ENCODE measurements at places on chromosomes 1 and 21.

- no peak overlapping the region for H3K4me3 ChIP-seq
- H3K27ac ChIP-seq = no peak overlapping the region
- peaks cover 7% of the 10 kb centered on the region for H3K4me1 ChIP-seq
Observed at GRCh38 chr1:109630081-109630897, 10.7 kb downstream of the AMPD2 start.

- no peaks in the 10 kb centered on the region for H3K36me3 ChIP-seq
- H3K27ac ChIP-seq = no peak overlapping the region
- no peak for DNase-seq
- no peak overlapping the region for H3K4me3 ChIP-seq
- H3K4me1 ChIP-seq = no peaks in the 10 kb centered on the region
Observed at GRCh38 chr1:163072658-163073057, 3.5 kb downstream of the RGS4 start.

DNA sequence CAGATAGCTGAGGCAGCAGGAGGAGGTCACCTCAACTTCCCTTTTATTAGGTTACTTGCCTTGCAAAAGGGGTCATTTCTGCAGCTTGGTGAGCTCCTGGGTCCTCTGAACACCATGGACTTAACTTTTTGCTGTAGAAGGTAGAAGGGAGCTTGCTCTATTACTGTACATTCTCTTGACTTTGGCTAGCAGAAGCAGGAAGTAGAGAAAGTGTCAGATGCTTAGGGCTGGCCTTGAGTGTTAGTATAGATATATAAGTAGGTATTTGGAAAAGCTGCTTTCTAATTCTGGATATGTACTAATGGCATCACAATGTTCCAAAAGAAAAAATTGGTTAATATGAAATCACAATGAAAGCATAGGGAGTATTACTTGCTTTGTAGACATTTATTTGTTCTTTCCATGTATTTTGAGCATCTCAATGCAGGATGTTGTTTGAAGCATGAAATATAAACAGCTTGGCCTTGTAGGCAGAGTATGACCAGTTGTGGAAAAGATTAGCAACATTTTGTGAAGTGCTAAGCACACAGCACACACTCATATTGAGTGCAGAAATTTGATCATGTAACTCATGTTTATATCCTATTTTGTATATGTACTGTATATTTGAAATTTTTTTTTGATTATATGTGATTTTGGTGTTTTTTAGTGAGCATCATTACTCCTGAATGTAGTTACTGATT is 108.8 kb downstream of the DYRK1A start:
- no peaks in the 10 kb centered on the region for H3K27me3 ChIP-seq
- DNase-seq = no peak
- peaks cover 22% of the 10 kb centered on the region for H3K36me3 ChIP-seq
- peaks cover 24% of the 10 kb centered on the region for H3K4me1 ChIP-seq

DNA sequence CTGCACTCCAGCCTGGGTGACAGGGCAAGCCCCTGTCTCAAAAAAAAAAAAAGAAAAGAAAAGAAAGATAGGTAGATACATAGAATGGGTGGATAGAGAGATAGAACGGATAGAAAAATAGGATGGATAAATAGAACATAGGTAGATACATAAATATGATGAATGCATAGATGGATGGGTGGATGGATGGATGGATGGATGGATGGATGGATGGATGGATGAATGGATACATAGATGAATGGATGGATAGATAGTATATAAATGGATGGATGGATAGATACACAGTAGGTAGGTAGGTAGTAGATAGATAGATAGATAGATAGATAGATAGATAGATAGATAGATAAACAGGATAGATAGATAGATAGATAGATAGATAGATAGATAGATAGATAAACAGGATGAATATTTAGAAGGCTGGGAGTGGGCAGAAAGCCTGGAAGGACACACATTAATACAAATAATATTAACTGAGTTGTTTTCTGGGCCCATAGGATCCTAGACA is 87.0 kb downstream of the PDE9A start:
- H3K4me1 ChIP-seq = peaks cover 14% of the 10 kb centered on the region
- H3K36me3 ChIP-seq = peaks cover 2% of the 10 kb centered on the region
- H3K27me3 ChIP-seq = no peaks in the 10 kb centered on the region

GRCh38 chr21:29938776-29939103 is 1.1 kb downstream of the GRIK1 start:
- peaks cover 36% of the 10 kb centered on the region for H3K27me3 ChIP-seq
- no peaks in the 10 kb centered on the region for H3K36me3 ChIP-seq
- DNase-seq = no peak
- no peak overlapping the region for H3K27ac ChIP-seq

GRCh38 chr21:38265166-38265565 is 8.4 kb downstream of the KCNJ15 start:
- H3K4me1 ChIP-seq = peaks cover 8% of the 10 kb centered on the region
- peaks cover 6% of the 10 kb centered on the region for H3K27me3 ChIP-seq
- no peaks in the 10 kb centered on the region for H3K36me3 ChIP-seq
- no peak overlapping the region for H3K4me3 ChIP-seq

DNA sequence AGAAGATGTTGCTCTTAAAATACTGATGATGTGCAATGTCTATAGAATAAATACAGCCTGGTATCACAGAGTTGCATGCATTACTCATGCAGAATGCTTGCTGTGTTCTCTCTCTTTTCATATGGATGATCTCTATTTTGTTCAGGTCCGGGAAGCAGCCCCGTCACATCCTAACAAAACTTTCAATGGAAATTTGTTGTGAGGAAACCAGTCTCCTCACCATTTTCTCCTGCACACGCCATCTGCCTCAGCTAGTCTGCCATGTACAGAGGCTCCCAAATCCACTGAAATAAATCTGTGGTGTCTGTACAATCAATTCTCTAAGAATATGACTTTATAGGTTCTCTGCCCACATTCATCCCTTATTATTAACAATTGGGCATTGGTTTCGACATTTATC is 42.4 kb downstream of the DAB1 start:
- H3K27ac ChIP-seq = no peak overlapping the region
- H3K36me3 ChIP-seq = no peaks in the 10 kb centered on the region
- H3K27me3 ChIP-seq = no peaks in the 10 kb centered on the region
- H3K4me3 ChIP-seq = no peak overlapping the region

- H3K4me1 ChIP-seq = peaks cover 37% of the 10 kb centered on the region
- DNase-seq = no peak
- H3K4me3 ChIP-seq = no peak overlapping the region
Observed at GRCh38 chr1:172352435-172352834, 68.0 kb upstream of the C1orf105 start.

GRCh38 chr1:167066333-167067122 is 23.6 kb downstream of the GPA33 start:
- no peaks in the 10 kb centered on the region for H3K36me3 ChIP-seq
- H3K27me3 ChIP-seq = no peaks in the 10 kb centered on the region
- DNase-seq = peak; percentile 66
- H3K4me3 ChIP-seq = peak overlapping the region; percentile 38
- H3K27ac ChIP-seq = no peak overlapping the region

- H3K4me3 ChIP-seq = no peak overlapping the region
- no peak overlapping the region for H3K27ac ChIP-seq
- DNase-seq = no peak
- no peaks in the 10 kb centered on the region for H3K36me3 ChIP-seq
Observed at GRCh38 chr1:2072109-2072806, 22.0 kb downstream of the PRKCZ start.

DNA sequence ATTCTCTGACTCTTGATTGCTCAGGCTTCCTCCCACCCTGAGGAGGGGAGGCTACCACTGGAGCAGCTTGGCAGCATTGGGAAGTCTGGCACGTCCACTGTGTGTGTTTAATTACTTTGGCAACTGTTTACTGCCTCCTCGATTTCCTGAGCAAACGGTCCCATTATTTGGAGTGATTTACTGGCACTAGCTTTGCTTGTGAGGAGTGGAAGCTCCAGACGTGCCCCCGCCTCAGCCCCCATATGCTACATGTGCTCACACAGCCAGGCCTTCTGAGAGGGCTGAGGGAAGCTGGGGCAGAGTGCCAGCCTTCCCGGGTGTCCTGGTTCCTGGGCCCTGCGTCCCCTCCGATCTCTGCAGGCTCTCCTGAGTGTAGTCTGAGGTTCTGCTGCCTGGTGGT is 306.2 kb downstream of the PTPRU start:
- no peak overlapping the region for H3K27ac ChIP-seq
- DNase-seq = no peak
- no peaks in the 10 kb centered on the region for H3K4me1 ChIP-seq
